ENCODE measurements at places on chromosomes 11 and 22.
A peak's percentile ranks its signal among the peaks of the same experiment; 100 is the strongest.

GRCh38 chr11:19595840-19596751 lies 116.5 kb upstream of the NAV2 start:
- DNase-seq = no peak

DNA sequence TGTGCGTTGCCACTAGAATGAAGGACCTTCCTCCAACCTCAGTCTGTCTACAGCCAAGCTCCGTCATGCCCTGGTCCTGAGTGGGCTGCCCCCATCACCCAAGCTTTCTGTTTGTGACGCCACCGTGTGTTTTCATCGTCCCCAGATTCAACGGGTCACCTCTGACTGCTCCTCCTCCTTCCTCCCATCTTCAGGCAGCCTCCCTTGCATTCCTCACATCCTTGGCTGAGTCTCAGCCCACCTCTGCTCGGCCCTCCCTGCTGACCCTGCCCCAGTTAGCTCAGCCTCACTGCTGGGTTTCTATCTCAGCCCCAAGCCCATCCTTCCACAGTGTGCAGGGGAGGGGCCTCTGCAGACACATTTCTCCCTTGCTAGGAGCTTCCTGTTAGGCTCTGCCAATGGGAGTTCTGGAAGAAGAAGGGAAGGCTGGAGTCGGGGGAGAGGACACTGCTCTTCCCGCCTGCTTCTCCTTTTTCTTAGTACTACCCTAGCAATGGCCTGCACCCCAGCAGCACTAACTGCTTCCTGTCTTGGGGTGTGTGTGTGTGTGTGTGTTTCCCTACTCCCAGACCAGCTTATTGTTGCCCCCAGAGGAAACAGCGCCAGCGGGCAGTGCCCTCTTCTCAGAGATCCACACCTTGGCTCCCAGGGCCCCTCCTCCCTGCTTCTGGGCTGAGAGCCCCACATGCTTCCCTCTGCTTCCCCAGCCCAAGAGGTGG lies 5.2 kb downstream of the IFT27 start:
- no peak for DNase-seq

- DNase-seq = no peak
These were observed 522 bp downstream of the CORO1B start for GRCh38 chr11:67442504-67443404.

GRCh38 chr11:77697865-77698264 lies 60.3 kb upstream of the CLNS1A start:
- DNase-seq = no peak

DNA sequence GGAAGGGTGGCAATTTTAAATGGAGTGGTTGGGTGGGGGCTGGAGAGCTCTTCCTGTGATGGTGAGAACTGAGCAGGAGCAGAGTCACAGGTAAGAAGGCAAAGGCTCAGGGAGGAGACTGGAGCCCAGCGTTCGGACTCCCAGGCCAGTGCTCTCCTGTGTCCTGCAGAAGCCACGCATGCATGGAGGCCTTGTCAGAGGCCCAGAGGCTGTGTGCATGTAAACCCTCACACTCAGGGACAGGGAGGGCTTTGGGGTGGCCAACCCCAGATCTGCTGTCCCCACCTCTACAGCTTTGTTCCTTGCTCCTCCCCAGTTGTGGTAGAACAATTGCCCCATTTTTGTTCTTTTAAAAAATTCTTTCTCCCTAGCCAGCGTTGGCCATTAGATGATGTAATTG lies 130.4 kb upstream of the PARVA start:
- DNase-seq = no peak

GRCh38 chr11:71322192-71322735 lies 69.9 kb upstream of the SHANK2 start:
- DNase-seq = no peak

DNA sequence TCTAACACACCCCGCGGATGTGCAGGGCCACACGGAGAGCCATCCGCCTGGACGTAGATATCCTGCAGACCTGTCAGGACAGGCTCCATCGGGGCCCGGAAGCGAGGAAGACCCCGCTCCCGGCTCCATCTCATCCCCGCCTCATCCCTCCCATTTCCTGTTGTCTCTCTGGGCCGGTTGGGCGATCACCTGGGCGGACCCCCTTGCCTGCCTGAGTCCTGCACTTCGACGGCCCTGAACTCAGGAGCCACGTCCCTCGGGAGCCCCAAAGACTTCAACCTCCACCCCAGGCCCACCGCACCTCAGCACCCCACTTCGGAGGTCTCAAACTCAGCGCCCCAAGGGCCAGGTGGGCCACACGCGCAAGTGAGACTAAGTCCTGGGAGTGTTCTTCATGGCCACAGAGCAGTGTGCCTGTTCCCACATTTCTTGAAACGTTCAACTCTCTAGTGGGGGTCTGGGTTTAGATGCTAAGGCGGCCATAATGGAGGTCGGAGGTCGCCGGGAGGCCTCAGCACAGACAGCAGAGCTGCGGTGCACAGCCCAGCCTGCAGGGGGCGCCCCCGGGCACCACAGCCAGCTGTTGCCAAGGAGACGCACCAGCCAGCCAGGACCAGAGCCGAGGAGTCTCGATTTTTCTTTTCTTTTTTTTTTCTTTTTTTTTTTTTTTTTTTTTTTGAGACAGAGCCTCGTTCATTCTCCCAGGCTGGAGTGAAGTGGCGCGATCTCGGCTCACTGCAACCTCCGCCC lies 26.0 kb upstream of the FADD start:
- no peak for DNase-seq

GRCh38 chr11:93288079-93288478 lies 42.5 kb upstream of the DEUP1 start:
- no peak for DNase-seq

DNA sequence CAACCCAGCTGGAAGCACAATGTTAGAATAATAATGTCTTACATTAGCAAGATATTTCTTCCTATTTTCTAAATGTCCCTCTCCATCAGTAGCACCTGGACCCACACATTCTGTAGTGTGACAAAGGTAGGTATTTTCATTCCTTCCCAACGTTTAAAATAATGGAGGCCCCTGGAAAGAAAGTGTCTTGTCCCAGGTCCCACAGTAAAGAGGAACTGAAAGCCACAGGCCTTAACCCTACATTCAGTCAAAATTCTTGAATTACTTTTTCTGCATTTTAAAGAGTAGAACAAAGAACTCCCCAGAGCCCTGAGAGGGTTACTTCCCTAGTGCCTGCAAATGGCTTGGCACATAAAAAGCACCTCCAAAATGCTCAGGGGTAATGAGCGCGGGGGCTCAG lies 26.3 kb downstream of the OPCML start:
- DNase-seq = peak; percentile 0

GRCh38 chr11:65559535-65559934 lies 1.4 kb upstream of the LTBP3 start:
- DNase-seq = no peak

DNA sequence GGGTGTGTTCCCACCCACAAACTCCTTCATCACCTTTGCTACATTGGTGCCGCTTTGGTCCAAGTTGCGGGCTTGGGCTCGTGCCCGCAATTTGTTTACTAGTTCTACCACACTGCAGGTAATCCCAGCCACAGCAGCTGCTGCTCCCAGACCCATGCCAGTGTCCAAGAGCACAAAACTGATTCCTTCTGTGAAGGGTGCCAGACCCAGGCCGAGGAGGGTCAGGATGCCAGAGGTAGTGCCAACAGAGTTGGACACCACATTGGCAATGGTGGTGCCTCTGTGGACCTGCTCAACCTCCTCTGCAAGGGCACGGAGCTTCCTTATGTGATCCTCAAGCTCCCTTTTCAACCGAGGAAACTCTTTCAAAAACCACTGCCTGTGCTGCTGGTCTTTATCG lies 11.5 kb downstream of the APOL2 start:
- DNase-seq = no peak

GRCh38 chr11:78562398-78562797 lies 12.3 kb downstream of the NARS2 start:
- no peak for DNase-seq

DNA sequence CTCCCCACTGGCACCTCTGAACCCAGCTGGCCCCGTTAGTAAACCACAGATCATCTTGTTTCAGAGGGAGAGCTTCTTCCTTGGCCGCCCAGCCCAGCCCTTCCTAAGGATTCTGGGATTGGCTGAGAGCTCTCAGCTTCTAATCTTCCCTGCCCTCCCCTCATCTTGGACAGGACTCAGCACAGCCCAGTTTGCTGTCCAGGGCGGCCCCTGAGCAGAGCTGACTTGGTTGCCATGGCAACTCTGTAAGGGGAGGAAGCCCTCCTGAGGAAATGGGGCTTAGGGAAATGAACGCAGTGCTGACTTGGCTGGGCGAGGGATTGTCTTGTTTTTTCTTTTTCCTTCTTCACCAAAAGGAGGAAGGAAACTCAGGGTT lies 4.6 kb downstream of the APOL4 start:
- DNase-seq = no peak

GRCh38 chr11:68806931-68807844 lies 34.5 kb downstream of the CPT1A start:
- no peak for DNase-seq

DNA sequence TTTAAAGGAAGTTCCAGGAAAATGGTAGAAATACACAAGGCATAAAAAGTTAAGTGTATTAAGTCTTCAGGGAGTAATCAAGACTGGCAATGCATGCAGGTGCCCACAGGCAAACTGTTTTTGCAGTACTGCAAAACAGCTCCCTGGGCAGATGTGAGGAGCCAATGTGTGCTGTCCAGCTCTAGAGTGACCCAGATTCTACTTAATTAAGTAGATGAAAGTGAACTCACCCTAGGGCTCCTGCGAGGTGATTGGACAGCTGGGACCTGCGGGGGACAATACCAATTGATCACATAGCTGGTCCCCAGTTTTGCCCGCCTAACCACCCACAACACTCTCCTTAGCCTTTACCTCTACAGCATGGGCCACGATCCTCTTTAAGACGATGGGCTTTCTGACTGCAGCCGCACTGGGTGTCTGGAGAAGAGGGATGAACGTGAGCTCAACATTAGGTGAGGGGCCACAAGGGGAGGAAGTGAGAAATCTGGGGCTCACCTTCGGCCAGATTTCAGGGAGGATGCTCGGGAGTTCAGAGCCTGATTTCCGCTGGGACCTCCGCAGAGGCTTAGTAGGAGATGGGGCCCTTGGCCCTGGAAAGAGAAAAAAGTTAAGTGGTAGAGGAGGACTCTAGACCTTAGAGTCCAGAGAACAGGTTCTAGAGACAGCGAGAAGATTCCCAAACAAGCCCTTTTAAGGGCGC lies 556 bp downstream of the CDCA5 start:
- DNase-seq = no peak

- DNase-seq = no peak
These were observed 724.5 kb upstream of the RAG2 start for GRCh38 chr11:37322333-37323194.

DNA sequence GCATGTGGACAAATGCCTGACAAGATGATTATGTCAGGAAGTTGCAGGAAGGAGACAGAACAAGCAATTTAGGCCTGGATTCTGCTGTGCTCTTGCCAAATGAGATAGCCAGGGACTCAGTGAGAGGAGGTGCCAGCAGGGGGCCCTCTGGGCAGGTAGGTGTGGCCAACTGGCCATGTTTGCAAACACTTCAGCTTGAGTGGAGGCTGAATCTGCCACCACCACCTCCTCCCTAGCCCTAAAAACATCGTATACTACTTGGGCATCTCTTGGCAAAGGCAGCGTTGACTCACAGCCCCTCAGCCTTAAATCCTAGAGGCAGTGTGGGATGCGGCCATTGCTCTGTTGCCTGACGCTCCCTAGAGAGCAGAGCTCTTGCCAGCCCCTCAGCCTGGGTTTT lies 95.1 kb upstream of the PLET1 start:
- DNase-seq = no peak

DNA sequence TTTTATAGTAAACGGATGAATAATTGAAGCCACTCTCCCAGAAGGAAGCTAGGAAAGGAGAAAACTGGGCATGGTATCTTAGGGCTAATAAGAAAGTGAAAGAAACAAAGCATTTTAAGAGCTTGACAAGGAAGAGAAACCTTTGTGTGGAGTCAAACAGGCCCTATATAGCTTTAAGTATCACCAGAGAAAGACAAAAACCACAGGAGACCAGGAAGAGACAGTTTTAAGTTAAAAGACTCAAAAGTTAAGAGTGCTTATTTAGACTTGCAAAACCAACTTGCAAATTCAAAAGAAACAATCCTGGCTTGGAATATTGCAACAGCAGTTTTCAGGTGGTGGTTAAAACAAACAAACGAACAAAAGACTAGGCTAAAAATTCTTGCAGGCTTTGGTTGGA lies 3.4 kb downstream of the PAK1 start:
- DNase-seq = no peak

- DNase-seq = no peak
These were observed 108.1 kb downstream of the KIAA1671 start for GRCh38 chr22:25060522-25061071.

DNA sequence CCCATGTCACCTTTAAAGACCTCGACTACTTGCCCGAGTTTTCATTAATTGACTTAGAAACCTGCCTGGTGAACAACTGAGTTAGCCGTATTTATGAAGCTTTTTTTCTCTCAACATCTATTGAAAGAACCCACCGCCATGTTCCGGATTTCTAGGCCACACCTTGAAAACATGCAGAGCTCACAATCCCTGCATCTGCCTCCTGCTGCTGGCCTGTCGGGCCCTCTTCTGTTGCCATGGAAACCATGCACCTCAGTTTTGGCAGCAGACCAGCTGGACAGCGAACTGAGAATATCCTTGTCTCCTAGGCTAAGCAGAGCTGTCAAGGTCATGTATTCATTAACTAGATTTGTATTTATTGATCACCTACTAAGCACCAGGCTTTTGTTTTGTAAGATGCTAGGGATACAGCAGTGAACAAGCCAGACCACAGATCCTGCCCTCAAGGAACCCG lies 4.3 kb upstream of the PATZ1 start:
- DNase-seq = peak; percentile 48

- DNase-seq = no peak
These were observed 23.4 kb upstream of the WNT7B start for GRCh38 chr22:46000081-46001027.

GRCh38 chr11:468493-468892 lies 18.4 kb downstream of the PTDSS2 start:
- no peak for DNase-seq

GRCh38 chr11:134565343-134565891 lies 153.4 kb upstream of the B3GAT1 start:
- DNase-seq = no peak

- DNase-seq = peak; percentile 51
These were observed 40.3 kb downstream of the ARHGAP42 start for GRCh38 chr11:100727410-100727809.

DNA sequence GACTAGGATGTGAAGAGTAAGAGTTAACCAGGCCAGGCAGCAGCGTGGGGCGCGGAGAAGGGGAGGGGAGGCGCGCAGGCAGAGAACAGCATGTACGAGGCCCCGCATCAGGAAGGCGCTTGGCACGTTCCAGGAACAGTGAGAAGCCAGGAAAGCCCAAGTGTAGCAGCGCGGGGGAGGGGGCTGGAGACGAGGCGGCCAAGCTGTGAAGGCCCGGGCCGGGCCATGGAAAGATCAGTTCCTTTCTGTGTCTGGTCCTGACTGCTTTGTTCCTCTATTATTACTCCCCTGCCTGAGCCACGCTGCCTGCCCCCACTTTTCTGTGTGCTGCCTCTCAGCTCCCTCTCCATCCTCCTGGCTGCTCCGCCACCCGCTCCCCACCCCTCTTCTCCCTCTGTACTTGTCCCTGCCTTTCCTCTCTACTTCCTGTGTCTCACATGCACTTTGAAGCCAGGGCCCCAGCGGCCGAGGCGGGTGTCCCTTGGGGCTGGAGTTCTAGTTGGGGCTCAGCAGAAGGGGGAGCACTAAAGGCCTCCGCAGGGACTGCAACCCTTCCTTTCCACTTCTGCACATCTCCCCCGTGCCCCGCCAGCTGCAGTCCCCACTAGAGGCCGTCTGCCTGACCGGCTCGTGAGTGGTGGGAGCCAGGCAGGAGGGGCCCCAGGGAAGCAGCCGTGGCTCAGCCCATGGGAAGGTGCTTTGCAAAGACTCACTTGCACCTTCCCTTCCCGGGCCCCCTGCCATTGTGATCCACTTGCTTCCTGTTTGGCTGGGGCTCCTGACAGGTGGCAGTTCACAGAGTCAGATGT lies 63.7 kb downstream of the PRDM11 start:
- DNase-seq = peak; percentile 76

Data from mucosa of gallbladder (tissue), 1 donor.